ENCODE measurements at places on chromosomes 2 and 18. TPM values are rescaled to one million over a fixed set of nuclear protein-coding genes. Genes with fewer than 3 reads are reported as not detected.

- H3K36me3 ChIP-seq, result no peaks in the 10 kb centered on the region
- H3K4me1 ChIP-seq, result no peaks in the 10 kb centered on the region
- no peak overlapping the region for H3K27ac ChIP-seq
- H3K4me3 ChIP-seq, result no peak overlapping the region
Observed at GRCh38 chr2:97005353-97005752, 19.0 kb upstream of the FAM178B start.

DNA sequence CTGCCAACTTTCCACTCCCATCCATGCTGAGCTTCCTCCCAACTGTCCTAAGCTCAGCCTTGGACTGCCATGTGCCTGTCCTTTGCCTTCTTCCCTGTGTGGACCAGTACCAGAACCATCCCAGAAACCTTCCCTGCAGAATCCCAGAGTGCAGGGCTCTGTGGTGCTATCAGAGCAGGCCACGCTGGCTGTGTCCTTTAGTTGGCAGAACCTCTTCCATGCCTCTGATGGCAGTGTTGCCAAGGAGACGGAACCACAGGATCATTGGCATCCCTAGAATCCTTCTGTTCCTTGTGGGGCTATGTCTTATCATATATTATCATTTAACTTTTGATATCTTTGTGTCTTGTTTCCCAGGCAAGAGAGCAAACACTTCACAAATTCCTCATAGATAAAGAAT, 73.0 kb upstream of the NOSTRIN start:
- H3K4me1 ChIP-seq, result no peaks in the 10 kb centered on the region
- H3K27me3 ChIP-seq, result no peaks in the 10 kb centered on the region
- no peak overlapping the region for H3K27ac ChIP-seq
- no peaks in the 10 kb centered on the region for H3K36me3 ChIP-seq
- no peak for DNase-seq
- no peak overlapping the region for H3K4me3 ChIP-seq

DNA sequence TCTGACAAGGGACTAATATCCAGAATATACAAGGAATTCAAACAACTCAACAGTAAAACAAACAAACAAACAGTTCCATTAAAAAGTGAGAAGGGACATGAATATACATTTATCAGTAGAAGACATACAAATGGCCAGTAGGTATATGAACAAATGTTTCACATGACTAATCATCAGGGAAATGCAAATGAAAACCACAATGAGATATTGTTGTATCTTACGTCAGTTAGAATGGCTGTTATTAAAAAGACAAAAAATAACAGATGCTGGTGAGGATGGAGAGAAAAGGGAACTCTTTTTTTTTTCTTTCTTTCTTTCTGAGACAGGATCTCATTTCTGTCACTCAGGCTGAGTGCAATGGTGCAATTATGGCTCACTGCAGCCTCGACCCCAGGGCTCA, 175.5 kb downstream of the CAMKMT start:
- no peaks in the 10 kb centered on the region for H3K27me3 ChIP-seq
- H3K4me1 ChIP-seq, result no peaks in the 10 kb centered on the region
- no peak overlapping the region for H3K27ac ChIP-seq
- no peak overlapping the region for H3K4me3 ChIP-seq

DNA sequence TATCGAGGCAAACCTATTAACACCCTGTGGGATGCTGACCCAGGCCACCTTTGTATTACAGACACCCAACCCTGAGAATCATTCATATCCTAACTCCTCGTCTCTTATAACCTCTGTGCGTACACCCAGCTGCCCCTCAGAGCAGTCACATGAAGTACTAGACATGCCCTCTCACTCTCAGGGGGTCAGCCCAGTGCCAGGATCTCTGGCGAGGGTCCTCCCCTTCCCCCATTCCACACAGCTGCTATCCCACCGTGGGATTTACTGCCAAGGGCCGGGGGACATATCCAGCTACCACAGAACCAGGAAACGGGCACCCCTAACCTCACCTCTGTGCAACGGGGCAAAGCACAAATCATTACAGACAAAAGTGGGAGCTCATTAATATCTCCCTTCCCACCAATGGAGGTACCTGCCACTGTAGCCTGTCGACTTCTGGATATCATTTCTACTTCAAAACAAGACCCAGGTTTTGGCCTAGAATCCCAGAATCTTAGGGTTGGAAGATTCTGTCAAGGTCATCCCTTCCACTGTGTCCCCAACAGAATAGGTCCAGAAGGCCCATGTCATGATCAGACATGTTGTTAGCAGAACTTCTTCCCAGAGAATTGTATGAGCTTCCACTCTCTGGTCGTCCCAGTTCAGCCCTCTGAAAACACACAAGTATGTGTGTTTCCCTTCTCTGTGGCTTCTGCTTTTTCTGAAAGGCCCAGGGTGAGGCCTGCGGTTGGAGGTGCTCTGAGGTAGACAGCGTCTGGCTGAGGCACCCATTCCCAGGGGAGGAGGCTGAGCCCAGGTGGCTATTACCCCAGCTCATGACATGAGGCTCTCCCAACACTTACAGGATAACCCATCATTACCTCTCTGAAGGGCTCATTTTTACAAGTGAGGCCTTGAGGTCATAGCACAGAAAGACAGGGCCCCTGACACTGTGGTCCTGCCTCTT, 1.7 kb downstream of the TMBIM1 start:
- H3K4me3 ChIP-seq, result peak overlapping the region; percentile 80
- H3K27me3 ChIP-seq, result no peaks in the 10 kb centered on the region
- H3K36me3 ChIP-seq, result no peaks in the 10 kb centered on the region
- peak overlapping the region; percentile 89 for H3K27ac ChIP-seq
- peak; percentile 65 for DNase-seq

DNA sequence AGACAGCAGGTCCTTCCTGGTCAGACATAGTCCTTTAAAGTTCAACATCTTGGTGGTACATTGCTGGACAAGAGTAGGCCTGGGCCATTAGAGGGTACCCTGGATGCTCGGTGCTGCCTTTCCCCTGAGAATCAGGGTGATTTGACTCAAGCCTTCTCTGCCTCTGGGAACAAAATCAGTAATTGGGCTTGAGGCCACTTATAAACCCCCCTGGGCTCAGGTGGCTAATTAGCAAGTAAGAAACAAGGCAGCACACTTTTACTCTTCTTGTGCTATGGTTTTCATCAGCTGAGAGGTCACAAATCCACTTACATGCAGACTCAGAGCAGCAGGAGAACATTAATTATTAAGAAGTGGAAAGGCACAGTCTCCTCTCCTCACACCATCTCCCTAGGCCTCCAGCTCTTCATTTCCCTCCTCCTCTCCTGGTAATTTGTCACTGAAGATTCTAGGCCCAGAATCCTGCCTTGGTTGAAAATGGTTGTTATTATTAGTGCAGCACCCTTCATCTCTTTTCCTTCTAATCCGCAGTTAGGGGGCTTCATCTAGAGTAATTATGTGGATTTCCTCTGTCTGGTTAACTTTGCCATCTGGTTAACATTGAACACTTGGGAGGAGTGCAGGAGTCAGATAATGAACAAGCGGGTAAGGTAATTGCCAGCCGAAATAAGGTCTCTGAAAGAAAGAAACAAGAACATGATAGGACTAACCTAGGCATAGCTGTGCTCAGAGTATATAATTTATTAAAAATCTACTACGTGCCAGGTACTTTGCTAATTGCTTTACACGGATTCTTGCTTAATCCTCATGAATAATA, 29.7 kb upstream of the CASP10 start:
- peak overlapping the region; percentile 57 for H3K27ac ChIP-seq
- no peak overlapping the region for H3K4me3 ChIP-seq
- peaks cover 56% of the 10 kb centered on the region for H3K36me3 ChIP-seq
- DNase-seq, result no peak
- H3K27me3 ChIP-seq, result no peaks in the 10 kb centered on the region
- H3K4me1 ChIP-seq, result peaks cover 48% of the 10 kb centered on the region

GRCh38 chr2:203237346-203238238, 1.2 kb upstream of the CYP20A1 start:
- H3K27ac ChIP-seq, result peak overlapping the region; percentile 94
- H3K36me3 ChIP-seq, result peaks cover 14% of the 10 kb centered on the region
- no peak for DNase-seq

- DNase-seq, result no peak
- H3K36me3 ChIP-seq, result no peaks in the 10 kb centered on the region
- H3K27me3 ChIP-seq, result no peaks in the 10 kb centered on the region
- H3K4me1 ChIP-seq, result no peaks in the 10 kb centered on the region
- no peak overlapping the region for H3K27ac ChIP-seq
Observed at GRCh38 chr2:158239271-158239670, 137.6 kb downstream of the UPP2 start.

- no peaks in the 10 kb centered on the region for H3K27me3 ChIP-seq
- H3K36me3 ChIP-seq, result no peaks in the 10 kb centered on the region
- no peak overlapping the region for H3K27ac ChIP-seq
- no peaks in the 10 kb centered on the region for H3K4me1 ChIP-seq
Observed at GRCh38 chr18:11391661-11392060, 217.7 kb upstream of the SLC35G4 start.

- no peaks in the 10 kb centered on the region for H3K27me3 ChIP-seq
- peak; percentile 77 for DNase-seq
- peaks cover 3% of the 10 kb centered on the region for H3K36me3 ChIP-seq
- peak overlapping the region; percentile 95 for H3K27ac ChIP-seq
- H3K4me3 ChIP-seq, result peak overlapping the region; percentile 92
Observed at GRCh38 chr2:98771721-98772524, 41.0 kb upstream of the MGAT4A start.

GRCh38 chr2:85707304-85707703, 13.1 kb downstream of the GNLY start:
- H3K27me3 ChIP-seq, result peaks cover 4% of the 10 kb centered on the region
- DNase-seq, result peak; percentile 65
- no peak overlapping the region for H3K4me3 ChIP-seq
- H3K36me3 ChIP-seq, result no peaks in the 10 kb centered on the region
- peaks cover 28% of the 10 kb centered on the region for H3K4me1 ChIP-seq

DNA sequence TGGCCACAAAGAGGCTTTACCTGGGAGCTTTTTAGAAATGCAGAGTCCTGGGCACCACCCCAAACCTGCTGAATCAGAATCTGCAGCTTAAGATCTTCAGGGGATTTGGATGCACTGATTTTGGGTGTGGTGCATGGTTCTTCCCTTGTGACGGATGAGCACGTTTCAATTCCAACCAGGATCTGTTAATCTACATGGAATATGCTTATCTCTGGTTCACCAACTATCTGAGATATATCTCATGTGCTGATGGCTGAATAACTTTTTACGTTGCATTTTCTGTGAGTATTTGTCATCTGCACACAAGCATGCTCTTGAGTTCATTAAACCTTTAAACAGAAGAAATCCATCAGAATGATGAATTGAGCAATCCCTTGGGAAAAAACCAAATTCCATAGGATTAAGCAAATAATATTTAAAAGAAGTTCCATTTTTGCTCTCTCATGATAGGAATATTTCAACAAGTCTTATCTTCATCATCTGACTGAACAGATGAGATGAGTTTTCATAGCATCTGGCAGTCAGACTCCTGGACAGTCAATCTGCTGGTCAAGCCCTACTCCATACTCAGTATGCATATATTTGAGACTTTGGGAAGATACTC, 120.6 kb downstream of the PLB1 start:
- H3K4me3 ChIP-seq, result no peak overlapping the region
- H3K36me3 ChIP-seq, result no peaks in the 10 kb centered on the region
- no peaks in the 10 kb centered on the region for H3K27me3 ChIP-seq

DNA sequence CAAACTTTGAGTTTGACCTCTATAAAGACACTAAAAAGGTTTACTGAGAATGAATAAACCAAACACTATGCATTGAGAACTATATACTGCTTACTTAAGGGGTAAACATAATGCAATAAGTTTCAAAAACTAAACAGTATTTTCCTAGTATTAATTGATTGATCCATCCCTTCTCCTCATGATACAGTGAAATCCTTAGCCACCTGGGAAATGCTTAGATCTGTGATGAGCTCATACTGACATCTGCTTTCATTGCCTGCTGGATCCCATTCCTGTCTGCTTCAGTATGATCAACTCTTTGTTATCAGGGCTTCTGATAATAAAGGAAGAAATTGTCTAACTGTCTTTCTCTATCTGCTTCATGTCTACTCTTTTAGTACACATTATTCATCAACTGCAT, 74.9 kb upstream of the UBE2E3 start:
- H3K36me3 ChIP-seq, result no peaks in the 10 kb centered on the region
- no peak overlapping the region for H3K27ac ChIP-seq
- peaks cover 12% of the 10 kb centered on the region for H3K27me3 ChIP-seq
- no peak for DNase-seq

DNA sequence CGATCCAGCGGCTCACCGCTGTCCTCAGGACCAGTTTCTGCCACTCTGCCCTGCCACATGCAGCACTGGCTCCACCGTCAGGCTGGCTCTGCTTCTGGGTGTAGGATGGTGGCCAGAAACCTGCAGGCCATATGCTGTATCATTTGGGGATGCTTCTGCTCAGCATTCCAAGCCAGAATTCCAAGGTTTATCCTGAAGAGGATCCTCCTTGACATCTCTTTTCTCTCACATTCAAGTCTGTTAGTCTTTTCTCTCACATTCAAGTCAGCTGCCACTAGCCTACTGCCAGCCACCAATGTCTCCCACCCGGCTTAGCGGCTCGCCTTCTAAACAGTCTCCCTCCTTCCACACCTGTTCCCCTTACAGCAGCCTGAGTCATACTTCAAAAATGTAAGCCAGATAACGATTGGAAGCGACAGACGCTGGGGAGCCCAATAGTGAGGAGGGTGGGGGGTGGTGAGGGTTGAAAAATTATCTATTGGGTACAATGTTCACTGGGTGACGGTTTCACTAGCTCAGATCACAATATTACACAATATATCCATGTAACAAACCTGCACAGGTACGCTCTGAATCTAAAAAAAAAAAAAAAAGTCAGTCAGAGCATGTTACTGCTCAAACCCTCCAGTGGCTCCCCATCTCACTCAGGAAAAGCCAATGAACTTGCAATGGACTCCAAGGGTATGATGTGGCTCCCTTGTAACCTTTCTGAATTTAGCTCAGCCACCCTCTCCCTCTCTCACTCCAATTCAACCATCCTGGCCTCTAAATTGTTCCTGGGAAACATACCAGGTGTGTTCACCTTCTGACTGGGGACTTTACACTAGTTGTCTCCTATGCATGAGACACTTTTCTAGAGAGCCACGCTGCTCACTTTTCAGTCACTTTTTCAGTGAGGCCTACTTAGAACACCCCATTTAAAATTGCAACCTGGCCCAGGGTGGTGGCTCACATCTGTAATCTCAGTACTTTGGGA, 38.8 kb upstream of the SP3 start:
- H3K27ac ChIP-seq, result no peak overlapping the region
- peaks cover 3% of the 10 kb centered on the region for H3K27me3 ChIP-seq
- peaks cover 9% of the 10 kb centered on the region for H3K4me1 ChIP-seq
- DNase-seq, result no peak

GRCh38 chr2:142954493-142954892, 77.0 kb downstream of the KYNU start:
- H3K4me3 ChIP-seq, result no peak overlapping the region
- no peaks in the 10 kb centered on the region for H3K36me3 ChIP-seq
- no peak for DNase-seq
- no peak overlapping the region for H3K27ac ChIP-seq
- no peaks in the 10 kb centered on the region for H3K4me1 ChIP-seq
- H3K27me3 ChIP-seq, result peaks cover 9% of the 10 kb centered on the region

GRCh38 chr18:7822435-7823331, 255.6 kb downstream of the PTPRM start:
- H3K36me3 ChIP-seq, result no peaks in the 10 kb centered on the region
- H3K27me3 ChIP-seq, result no peaks in the 10 kb centered on the region
- no peaks in the 10 kb centered on the region for H3K4me1 ChIP-seq
- no peak overlapping the region for H3K27ac ChIP-seq
- no peak for DNase-seq

- H3K36me3 ChIP-seq, result peaks cover 26% of the 10 kb centered on the region
- peaks cover 34% of the 10 kb centered on the region for H3K4me1 ChIP-seq
- H3K4me3 ChIP-seq, result no peak overlapping the region
- no peaks in the 10 kb centered on the region for H3K27me3 ChIP-seq
Observed at GRCh38 chr2:178512484-178512883, 32.2 kb downstream of the PLEKHA3 start.

The MPP4 gene
- not detected for total RNA-seq

The ATP6V1C2 gene
- total RNA-seq, result not detected

The RAB31 gene
- total RNA-seq, result 0.58 TPM

The HK2 gene
- 53.5 TPM for total RNA-seq

All from activated CD4-positive, alpha-beta memory T cell treated with anti-CD3 and anti-CD28 coated beads for 36 hours (primary cell).